Hepatocyte (in vitro differentiated cells): ENCODE measurements at places on chromosomes 7 and 10.

DNA sequence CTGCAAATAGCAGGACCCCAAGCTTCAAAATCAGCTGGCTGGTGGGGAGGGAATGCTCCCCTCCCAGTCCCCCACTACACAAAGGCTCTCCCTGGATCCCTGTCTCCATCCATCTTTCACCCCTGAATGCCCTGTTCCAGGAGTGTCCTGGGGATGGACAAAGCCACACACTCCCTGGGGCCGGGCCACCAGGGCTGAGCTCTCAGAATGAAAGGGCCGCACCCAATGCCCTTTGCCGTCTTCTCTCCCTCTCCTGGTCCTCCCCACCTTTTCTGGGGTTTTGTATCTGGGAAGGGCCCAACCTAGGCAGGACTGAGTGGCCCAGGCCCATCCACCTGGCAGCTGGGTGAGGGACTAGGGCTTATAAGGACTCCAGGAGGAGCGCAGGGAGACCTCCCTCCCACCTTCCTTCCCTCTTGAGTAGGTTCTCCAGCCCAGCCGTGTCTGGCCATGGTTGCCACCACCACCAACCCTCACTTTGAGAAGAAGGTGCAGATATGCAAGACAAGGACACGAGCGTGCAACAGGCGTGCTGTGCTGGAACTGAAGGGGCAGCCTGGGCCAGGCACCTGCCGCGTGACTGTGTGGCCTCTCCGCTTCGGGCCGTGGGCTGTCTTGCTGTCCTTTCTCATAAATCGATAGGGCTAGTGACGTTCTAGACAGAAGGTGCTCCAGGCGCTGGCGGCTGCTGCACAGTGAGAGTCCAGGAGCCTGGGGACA is 157.1 kb downstream of the TCERG1L start:
- DNase-seq = no peak
- H3K36me3 ChIP-seq = no peaks in the 10 kb centered on the region
- no peak overlapping the region for H3K27ac ChIP-seq
- no peak overlapping the region for H3K4me3 ChIP-seq
- H3K27me3 ChIP-seq = no peaks in the 10 kb centered on the region

DNA sequence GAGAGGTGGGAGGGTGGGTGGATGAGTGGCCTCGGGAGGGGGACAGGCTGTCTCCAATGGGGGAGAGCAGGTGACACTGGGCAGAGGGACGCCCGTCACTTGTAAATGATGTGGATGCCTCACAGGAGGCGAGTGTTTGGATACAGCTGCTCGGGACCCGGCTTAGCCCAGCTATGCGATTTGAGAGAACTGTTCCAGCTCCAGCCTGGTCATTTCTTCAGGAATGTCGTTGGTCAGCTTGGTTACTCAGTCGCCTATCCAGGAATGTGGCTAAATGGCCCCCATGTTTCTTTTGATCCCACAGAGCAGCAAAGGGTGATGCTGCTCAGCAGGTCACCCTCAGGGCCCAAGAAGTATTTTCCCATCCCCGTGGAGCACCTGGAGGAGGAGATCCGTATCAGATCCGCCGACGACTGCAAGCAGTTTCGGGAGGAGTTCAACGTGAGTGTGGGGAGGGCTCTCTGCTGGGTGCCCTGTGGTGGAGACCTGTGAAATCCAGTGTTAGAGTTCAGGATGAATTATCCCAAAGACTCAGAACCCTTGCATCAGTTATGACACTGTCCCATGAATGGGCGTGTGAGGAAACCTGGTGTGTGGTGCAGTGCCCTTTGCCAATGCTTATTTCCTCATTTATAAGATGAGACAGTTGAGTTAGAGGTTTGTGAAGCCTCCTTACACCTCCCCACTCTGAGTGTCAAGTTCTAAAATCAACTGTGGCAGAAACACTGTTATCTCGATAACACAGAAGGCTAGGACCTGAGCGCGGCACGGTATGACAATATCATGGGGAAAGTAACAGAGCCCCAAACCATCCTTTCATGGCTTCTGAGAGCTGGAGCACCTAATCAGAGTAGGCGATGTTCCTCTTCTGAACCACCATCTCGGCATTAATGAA is 76.8 kb downstream of the MKI67 start:
- H3K27me3 ChIP-seq = no peaks in the 10 kb centered on the region
- no peak overlapping the region for H3K4me3 ChIP-seq
- DNase-seq = no peak

DNA sequence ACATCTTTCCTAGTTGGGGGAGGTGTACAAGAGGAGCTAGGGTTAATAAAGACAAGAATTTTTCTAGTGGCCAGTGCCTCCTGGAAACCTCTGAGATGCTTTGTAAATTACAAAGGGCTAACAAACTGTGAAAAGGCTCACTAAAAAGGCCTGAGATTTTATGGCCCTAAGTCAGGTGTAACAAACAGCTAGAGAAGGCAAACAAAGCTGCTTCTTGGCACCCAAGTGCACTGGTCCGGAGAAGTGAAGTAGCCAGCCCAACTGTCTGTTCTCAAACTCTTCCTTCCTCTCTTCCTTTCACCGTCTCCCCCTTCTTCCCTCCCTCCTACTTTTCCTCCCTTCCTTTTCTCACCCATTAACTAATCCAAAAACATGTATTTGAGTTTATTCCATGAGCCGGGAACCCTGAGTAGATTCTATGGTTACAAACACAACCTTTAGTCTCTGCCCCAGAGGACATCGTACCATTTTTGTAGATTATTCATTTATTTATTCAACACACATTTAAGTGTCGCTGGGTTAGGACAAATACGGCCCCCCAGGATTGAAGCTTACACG is 143.4 kb upstream of the PCGF5 start:
- peaks cover 6% of the 10 kb centered on the region for H3K27me3 ChIP-seq
- no peak for DNase-seq
- peak overlapping the region; percentile 42 for H3K27ac ChIP-seq
- H3K4me3 ChIP-seq = no peak overlapping the region
- H3K36me3 ChIP-seq = no peaks in the 10 kb centered on the region

DNA sequence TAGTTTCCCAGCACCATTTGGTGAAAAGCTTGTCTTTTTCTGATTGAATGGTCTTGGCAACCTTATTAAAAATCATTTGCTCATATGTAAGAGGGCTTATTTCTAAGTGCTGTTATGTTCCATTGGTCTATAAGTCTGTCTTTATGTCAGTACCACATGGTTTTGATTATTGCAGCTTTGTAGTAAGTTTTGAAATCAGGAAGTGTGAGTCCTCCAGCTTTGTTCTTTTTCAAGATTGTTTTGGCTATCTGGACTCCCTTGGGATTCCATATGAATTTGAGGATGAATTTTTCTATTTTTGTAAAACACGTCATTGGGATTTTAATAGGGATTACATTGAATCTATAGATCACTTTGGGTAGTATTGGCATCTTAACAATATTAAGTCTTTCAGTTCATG is 5.4 kb downstream of the KIF11 start:
- H3K27me3 ChIP-seq = no peaks in the 10 kb centered on the region
- no peak overlapping the region for H3K27ac ChIP-seq
- DNase-seq = no peak
- no peaks in the 10 kb centered on the region for H3K36me3 ChIP-seq
- peaks cover 4% of the 10 kb centered on the region for H3K4me1 ChIP-seq
